ENCODE measurements at places on chromosomes 1 and 21. TPM values are rescaled to one million over a fixed set of nuclear protein-coding genes. Genes with fewer than 3 reads are reported as not detected.

SGIP1 gene
- polyA plus RNA-seq: 2.2 TPM

FBXO2 gene
- polyA plus RNA-seq: 1.2 TPM

OR2M3 gene
- not detected for polyA plus RNA-seq

RALGPS2 gene
- polyA plus RNA-seq: 14.3 TPM

DNM3 gene
- 1.3 TPM for polyA plus RNA-seq

GUCA2B gene
- 168 TPM for polyA plus RNA-seq

CASQ2 gene
- polyA plus RNA-seq: 0.46 TPM

SH2D1B gene
- 2.3 TPM for polyA plus RNA-seq

TMEM61 gene
- 14.9 TPM for polyA plus RNA-seq

CCDC30 gene
- polyA plus RNA-seq: 0.69 TPM

NIPAL3 gene
- polyA plus RNA-seq: 5.8 TPM

CFAP126 gene
- polyA plus RNA-seq: not detected

CGN gene
- 132 TPM for polyA plus RNA-seq

PADI2 gene
- polyA plus RNA-seq: 21.9 TPM

RUNX3 gene
- 1.2 TPM for polyA plus RNA-seq

SPSB1 gene
- polyA plus RNA-seq: 31.2 TPM

ATP6V1G3 gene
- not detected for polyA plus RNA-seq

OR10Z1 gene
- not detected for polyA plus RNA-seq

ACTL8 gene
- not detected for polyA plus RNA-seq

SYPL2 gene
- not detected for polyA plus RNA-seq

RAB3GAP2 gene
- polyA plus RNA-seq: 10.2 TPM

TMEM50A gene
- 60.7 TPM for polyA plus RNA-seq

HES3 gene
- polyA plus RNA-seq: not detected

RGS8 gene
- 0.04 TPM for polyA plus RNA-seq

Data from sigmoid colon (tissue), 7 donors.